ENCODE measurements at places on chromosomes 5 and 9.

DNA sequence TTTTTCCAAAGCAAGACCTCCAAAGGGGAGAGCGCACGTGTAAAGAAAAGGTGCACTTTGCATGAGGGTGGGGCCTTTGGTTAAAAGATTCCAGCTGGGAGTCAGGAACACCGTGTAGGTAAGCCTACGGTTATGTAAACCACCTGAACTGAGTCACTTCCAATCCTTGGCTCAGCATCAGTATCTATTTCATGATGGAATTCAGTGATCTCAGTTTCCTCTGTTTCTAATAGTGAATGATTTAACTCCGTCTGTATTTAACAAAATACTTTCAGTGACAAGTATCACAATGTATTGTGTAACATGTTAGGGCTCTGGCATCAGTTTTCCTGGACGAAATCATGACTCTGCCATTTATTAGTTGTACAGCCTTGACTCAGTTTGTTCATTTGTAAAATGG is 1.3 kb upstream of the SVEP1 start:
- peak; percentile 93 for DNase-seq

DNA sequence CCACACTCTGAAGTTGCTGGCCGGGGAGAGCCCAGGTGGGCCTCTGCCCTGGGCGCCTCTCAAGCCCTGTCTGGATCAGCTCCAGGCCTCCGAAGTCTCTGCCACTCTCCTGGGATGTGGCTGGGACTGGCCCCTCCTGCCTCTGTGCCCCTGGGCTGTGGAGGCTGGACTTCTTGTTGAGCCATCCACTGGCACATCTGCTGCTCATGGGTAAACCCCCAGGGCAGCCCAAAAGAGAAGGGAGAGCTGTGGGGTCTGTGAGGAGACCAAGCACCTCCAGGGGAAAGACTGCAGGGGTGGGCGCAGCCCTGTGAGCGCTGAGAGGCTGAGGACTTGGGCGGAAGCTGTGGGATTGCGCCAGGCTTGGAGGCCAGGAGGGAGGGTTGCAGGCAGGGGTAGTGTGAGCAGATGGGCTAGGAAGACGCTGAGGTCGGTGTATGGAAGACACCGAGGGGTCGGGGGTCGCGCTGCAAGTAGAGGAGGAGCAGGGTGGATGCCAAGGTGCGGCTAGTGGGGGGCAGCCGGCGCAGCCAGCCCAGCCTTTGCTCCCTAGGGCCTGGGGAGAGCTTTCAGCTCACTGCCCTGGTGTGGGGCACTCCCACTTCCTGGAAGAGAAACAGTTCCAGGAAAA is 118.1 kb downstream of the WNK2 start:
- DNase-seq: no peak

DNA sequence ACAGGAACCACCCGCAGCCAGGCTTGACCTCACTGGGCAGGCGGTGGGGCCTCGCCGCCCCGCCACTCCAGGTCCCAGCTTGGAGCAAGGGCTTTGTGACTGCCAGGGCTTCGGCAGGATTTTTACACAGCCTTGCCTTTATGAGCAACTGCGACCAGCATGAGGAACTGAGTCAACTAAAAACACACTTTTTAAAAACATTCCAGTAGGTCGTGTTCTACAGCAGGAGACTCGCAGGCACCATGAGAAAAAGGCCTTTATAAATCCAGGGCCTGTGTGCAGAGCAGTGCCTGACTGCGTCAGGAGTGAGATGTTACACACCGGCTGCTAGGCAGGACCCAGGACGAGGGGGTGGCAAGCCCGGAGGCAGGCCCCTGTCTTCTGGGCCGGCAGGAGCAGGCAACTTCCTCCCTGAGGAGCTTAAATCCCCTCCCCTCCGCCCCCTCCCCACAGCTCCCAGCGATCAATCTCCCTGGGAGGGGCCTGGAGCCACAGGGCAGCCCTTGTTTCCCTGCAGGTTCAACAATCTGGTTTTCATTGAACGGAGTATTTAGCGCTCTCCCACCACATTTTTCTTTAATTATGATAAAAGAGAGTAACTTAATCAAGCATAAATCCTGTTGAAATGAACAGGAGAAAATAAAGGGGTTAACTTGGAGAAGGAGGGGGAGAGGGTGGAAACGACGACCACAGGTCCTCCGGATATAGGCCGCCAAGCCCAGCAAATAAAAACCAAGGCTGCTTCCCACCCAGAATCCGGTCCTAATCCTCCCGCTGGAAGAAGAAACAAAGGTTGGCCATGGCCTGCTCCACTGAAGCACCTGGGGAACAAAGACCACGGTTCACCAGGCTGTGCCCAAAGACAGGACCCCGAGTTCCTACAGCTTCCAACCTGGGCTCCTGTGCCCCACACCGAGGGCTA is 92.5 kb downstream of the ROR2 start:
- DNase-seq: no peak

DNA sequence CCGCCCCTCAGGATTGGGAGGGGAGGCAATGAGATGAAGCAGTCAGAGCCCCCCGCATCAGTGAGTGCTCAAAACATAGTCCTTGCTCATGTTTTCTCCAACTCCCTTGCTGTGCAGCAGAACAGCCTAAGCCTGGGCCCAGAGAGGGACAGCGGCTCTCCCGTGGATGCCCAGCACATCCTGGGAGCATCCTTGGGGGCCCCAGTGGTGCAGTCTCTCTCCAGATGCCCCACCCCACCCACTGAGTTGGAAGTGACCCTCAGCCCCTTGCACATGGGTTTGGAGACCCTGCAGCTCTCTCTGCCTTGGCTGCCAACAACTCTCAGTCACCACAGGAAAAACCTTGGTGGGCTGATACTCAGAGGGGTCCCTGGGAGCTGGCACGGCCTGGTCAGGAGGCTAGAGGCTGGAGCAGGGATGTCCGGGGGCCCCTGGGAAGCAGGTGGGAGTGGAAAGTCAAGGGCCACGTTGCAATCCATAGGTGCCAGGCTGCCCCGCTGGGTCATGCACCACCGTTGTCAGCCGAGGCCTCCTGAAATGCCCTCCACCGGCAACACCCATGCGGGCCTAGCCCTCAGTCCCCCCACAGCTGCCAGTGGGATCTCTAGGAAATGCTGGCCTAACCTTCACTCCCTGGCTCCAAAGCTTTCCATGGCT is 242.5 kb downstream of the PBX3 start:
- DNase-seq: no peak

DNA sequence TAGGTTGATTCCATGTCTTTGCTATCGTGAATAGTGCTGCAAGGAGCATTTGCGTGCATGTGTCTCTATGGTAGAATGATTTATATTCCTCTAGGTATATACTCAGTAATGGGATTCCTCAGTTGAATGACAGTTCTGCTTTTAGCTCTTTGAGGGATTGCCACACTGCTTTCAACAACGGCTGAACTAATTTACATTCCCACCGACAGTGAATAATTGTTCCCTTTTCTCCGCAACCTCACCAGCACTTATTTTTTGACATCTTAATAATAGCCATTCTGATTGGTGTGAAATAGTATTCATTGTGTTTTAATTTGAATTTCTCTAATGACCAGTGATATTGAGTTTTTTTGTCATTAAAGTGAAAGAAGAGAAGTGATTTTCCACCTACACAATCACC is 18.5 kb downstream of the IFNA5 start:
- no peak for DNase-seq

GRCh38 chr9:116163293-116164055 is 9.9 kb downstream of the PAPPA start:
- no peak for DNase-seq

- DNase-seq: no peak
These were observed 70.4 kb downstream of the RGS7BP start for GRCh38 chr5:64576250-64576649.

- peak; percentile 16 for DNase-seq
These were observed 34.4 kb upstream of the PALM2AKAP2 start for GRCh38 chr9:109745335-109746283.

DNA sequence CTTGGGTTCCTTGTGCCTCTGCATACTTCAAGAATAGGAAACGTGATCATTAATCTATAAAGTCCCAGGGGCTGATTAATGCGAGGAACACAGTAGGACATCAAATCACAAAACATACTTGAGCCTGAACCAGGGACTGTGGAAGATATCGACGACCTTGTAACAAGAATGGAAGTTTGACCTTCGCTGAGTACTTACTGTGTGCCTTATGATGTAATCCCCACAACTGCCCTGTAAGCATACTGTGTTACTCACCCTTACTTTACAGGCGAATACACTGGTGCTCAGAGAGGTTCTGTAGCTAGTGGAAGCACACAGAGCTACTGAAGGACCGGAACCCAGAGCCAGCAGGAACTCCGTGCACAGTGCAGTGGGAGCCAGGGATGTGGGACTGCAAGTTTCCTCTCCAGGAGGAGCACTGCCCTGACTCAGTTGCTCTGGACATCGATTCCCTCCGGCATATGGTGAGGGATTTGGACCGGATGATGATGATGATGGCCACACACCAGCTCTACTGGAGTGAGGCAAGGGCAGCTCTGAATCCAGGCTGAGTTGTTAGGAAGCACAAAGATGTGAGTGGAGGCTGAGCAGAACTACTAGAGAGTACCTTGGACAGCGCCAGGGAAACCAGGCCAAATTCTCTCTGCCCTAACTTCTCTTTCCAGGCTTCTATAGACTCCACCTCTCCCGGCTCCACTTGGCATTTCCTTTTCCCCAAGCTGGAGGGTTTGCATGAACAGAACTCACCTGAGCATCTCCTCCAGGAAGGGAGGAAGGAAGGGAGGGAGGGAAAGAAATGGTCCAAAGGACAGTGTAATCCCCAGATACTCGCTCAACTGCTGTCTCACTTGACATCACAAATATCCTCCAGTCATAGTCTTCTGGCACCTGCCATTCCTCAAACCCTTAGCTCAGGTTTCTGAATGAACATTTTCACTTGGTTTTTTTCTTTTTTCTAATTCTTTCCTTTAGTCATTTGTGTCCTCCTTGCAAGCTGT is 1.5 kb upstream of the GABBR2 start:
- peak; percentile 67 for DNase-seq

DNA sequence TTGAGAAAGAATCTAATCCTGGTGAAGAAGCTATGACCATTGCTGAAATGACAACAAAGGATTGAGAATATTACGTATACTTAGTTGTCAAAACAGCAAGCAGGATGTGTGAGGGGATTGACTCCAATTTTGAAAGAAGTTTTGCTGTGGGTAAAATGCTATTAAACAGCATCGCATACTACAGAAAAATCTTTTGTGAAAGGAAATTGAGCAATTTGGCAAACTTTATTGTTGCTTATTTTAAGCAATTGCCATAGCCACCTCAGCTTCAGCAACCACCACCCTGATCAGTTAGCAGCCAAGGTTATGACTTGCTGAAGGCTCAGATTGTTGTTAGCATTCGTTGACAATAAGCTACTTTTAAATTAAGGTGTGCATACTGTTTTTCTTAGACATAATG is 22.5 kb upstream of the ARL14EPL start:
- no peak for DNase-seq

- DNase-seq: peak; percentile 37
These were observed 45.9 kb upstream of the KCNMB1 start for GRCh38 chr5:170434966-170435605.

DNA sequence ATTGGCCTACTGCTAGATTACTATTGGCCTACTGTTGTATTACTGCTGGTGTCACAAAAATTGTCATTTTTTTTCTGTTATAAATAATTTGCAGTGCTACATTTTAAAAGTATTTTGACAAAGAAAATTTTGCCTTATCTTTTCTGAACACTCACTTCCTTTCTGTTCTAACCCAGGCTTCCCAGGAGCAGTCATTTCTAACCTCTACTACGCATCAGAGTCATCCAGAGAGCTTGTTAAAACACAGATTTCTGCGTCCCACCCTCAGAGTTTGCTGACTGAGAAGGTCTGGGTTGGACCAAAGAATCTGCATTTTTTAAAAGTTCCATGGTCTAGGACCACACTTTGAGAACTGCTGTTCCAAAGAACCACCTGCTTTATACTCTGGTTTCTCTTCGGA is 306.1 kb downstream of the GLIS3 start:
- no peak for DNase-seq

- DNase-seq: no peak
These were observed 79.1 kb upstream of the PLPP6 start for GRCh38 chr9:4583001-4583400.

DNA sequence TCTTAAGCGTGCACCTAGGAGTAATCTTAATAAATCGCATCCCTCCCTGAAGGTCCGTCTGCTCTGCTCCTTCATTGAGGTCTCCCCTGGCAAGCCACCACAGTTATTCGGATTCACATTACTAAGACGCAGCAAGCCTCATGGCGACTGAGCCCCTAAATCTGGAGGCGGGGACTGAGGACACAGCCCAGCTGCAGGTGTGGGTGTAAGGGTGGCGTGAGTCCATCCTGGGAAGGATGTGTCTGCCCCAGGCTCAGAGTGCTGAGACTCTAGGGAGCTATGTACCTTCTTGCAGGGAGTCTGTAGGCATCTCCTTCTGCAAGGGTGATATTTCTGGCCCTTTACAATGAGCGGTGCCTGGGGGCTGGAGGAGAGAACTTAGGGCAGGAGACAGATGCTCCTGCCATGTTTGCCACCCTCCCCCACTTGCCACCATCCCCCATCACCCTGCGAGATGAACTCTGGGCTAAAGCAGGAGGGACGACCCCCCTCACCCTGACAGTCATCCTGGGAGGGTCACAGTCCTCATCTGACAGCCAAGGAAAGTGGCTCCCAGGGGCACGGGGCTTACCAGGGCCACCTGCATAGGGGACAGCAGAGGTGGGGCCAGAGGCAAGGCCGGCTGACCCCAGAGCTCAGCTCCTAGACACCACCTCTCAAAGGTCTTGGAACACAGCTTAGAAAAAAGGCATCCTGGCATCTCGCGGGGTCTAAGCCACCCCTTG is 76.4 kb upstream of the FCN1 start:
- no peak for DNase-seq

DNA sequence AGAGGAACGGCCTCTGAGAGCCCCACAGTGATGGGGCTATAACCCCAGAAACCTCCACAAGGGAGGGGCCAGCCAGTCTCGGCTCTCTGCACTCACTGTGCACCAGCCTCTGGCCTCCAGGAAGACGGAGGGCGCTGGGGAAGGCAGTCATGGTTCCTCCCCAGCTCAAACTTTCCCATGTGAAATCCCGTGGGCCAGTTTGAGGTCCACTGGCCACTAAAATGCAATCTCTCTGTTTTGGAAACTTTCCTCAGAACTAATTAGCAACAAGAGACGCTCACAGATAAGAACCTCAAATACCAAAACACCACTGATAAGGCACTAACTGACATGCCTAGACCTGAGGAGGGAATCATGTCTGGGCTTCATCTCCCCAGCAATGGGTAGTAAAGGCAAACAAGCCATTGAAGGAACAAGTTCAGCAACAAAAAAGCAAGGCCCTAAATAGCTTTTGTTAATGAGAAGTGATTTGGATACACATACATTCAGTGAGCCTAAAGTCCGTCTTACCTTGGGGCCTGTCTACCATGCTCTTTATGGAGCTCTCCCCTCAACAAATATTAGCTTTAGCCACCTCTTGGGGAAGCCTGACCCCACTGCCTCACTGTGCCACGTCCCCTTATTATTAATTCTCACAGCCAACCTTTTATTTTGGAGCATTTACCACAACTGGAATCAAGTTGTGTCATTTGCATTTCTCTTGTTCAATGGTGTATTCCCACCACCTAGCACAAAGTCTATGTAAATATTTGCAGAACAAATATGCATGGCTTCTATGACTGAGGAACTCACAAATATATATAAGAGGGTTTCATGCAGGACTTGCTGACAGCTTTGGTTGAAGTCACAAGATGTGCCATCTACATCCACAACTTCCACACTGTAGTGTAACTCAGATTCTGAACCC is 56.1 kb upstream of the GLRX start:
- DNase-seq: peak; percentile 69

Data from epithelial cell of esophagus (primary cell).